ENCODE measurements at places on chromosomes 13 and 19.
A peak's percentile ranks its signal among the peaks of the same experiment; 100 is the strongest.

DNA sequence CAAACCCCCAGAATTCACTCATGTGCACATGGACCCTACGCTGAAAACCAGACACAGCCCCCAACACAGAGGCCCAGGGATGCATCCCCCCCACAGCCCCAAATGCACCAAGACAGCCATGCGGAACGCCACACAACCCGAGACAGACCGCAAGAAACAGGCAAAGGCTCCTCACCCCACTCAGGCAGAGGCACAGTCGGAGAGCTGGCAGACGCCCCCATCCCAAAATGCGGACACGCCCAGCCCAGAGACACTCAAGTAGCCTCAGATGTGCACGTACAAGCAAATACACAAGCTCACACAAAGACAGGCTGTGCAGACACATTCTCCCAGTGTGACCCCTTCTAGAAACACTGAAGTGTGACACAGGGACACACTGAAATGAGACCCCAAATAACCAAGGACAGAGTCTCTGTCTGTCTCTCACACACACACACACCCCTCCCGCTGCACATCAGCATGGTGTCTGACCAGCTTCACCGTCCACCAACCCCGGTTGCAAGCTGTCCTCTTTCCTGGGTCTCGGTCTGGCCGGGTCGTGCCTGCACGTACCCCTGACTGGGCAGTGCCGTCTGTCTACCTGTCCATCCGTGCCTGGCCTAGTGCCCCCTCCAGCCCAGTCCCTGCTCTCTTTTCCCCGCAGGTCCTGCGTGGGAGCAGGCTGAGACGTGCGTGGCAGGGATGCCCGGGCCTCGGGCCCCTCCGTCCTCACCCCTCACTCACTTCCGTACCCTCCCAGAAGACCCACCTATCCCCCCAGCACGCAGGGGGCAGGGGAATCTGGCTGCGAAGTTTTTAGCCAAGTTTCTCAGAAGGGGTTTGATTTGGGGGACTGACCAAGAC lies 16.1 kb downstream of the ERFL start:
- DNase-seq = no peak

DNA sequence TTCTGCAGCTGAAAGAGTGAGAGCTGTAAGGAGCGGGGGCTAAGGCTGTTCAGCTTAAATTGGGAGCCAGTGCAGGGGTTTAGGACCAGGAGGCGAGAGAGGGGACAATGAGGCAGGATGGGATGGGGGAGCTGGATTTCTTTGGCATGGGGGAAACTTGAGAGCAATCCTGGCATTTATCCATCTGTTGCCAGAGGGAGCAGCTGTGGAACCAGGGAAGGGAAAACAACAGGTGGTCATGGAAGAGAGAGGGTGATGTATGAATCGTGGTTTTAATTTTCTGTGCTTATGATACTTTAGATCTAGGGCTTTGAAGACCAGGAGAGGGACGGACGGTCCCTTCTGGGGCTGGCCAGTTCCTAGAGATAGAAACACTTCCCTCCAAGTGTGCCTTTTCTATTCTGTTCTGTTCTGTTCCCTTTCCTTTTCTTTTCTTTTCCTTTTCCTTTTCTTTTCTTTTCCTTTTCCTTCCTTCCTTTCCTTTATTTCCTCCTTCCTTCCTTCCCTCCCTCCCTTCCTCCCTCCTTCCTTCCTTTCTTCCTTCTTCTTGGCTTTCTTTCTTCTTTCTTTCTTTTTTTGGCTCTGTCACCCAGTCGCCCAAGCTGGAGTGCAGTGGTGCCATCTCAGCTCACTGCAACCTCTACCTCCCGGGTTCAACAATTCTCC lies 16.0 kb upstream of the CCL25 start:
- DNase-seq = no peak

DNA sequence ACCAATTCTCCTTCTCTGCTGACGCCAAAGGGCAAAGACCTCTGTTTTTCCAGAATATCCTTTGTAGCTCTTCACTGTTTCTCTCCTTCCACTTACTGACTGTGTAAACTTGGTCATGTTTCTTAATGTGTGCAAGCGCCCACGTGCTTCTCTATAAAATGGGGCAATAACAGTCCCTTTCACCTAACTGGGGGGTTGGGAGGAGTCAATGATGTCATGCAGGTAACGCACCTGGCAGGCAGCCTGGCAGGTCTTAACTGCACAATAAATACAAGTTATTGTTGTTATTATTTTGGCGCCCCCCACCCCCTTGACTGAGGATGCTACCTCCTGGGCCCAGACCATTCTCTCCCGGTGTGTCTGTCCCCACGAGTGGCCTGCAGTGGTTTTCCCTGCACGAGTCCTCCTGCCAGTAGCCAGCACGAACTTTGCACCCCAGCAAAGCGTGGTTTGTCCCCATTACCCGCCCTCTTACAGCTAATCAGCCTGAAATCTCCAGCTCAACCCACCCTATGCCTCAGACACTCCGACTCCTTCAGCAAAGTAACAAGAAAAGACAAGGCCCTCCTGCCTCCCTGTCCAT lies 5.3 kb downstream of the SBSN start:
- no peak for DNase-seq

GRCh38 chr13:40190641-40191100 lies 475.8 kb downstream of the FOXO1 start:
- peak; percentile 3 for DNase-seq

DNA sequence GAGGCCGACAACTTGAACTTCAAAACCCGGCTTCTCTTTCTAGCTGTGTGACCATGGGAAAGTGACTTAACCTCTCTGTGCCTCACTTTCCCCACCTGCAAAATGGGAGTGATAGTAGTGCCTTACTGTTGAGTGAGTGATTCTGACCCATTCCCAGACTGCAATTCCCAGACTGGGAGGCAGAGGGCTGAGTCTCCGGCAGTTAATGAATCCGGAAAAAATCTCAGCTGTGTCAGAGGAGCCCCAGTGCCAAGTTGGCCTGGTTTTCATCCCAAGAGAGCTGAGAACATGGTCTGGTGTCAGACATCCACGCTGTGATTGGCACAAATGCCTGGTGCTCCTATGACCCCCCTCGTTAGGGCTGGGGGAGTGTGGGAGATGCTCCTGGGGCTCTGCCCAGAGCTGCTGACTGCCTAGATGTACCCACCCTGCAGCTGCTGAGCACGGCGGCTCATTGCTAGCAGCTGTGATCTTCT lies 50.0 kb downstream of the PIN1 start:
- no peak for DNase-seq

Data from HS-5 (cell line).